ENCODE measurements at places on chromosomes 2 and 18.
A peak's percentile ranks its signal among the peaks of the same experiment; 100 is the strongest.

DNA sequence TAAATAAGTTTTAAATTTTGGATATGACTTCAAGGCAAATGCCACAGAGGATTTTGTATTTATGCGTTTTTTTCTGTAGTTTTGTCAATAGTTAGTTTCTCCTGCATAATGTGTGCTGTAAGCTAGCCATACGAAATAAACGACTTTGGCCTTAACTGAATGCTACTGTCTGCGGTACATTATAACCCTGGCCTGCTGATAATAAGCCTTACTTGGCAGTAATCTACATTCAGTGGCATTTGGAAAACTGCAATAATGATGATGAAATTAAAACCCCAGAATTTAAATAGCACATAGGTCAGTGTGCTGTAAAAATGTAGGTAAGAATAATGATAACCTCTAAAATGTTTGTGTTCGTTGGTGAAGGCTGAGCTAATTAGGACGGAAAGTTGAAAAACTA, 88.8 kb downstream of the LRP1B start:
- no peak for DNase-seq

DNA sequence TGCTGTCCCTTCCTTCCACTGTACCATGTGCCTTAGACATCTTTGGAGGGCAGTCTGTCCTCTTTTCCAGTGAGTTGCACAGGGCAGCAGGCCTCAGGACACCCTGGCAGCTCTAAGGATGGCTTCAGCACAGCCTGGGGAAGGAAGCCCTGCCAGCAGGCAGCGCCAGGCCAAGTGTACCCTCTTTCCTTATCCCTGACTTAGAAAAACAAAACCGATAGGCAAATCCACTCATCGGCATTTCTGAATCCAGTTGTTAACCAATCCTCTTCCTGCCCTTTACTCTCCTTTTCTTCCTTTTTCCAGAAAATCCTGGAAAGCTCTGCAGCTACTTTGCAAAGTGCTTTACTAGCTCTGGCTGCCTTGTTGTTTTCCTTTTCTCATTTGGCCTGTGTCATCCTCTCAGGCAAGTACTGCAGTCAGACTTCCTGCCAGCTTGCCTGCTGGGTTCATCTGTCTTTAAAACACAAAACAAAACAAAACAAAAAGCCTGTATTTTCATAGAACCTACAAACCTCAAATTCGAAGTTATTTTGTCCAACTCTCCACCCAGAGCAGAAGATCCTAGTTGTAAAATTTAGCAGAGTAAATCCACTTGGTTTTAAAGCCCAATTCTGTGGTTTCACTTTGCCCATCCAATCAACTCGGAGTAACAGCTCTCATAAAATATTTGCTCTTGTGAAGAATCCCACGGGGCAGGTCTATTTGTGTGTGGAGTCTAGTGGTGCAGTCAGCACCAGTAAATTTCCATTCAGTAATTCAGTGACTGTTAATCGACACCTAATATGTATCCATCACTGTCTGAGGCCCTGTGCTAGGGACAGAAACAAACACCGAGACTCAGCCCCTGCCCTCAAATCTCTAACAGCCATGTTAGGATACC, 45.2 kb downstream of the PCBP1 start:
- no peak for DNase-seq

DNA sequence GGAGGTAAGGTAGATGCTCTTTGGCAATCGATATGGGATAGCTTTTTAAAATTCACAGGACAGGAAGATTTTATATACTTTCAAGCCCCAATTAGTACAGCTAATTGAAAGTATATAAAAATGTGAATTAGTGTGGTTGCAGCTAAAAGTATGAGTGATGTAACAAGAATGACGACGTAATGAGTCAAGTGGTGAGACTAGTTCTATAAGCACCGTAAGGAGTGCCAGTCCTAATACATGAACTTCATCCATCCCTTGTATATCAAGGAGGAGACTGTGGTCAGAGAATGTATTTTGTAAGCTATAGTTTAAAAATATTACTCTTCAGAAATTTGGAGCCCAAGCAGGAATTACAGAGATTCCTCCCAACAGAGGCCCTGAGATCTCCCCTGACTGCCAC, 25.8 kb downstream of the DNAJC27 start:
- DNase-seq: no peak

DNA sequence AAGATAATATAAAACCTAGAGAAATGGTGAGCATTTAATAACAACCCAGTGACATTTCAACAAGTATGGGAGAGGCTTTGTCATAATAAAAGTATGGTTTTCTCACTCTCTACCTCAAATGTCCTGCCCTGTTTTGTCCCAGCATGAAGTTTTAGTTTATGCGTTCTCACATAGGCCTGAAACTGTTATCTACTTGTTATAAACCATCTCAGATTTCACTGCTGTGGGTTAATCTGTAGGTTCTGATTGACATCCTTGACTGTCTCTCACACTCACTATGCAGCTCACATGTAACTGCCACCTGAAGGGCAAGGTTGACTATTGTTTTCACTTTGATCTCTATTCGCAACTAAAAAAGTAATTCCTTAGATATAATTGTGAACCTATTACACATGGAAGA, 44.9 kb downstream of the ZEB2 start:
- no peak for DNase-seq

DNA sequence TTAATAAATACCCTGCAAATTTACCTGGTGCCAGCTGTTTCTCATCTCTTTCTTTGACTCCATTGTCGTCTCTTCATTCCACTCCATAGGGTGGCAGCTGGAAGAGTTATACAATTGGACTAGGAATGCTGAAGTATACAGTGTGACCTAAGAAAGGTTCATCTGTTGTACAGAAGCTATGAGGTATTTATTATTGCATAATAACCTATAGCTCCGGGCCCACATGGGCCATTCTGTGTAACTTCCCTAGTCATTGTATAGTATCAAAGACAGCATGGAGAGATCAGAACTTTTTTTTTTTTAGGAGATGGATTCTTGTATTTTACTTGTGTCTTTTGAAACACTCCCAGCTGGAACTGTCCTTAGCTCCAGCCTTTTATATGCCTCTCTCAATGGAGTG, 26.2 kb downstream of the BMP10 start:
- DNase-seq: no peak

- DNase-seq: no peak
Measured at GRCh38 chr2:72833084-72833714, 7.4 kb upstream of the EXOC6B start.

GRCh38 chr2:66851449-66851872, 416.5 kb downstream of the MEIS1 start:
- no peak for DNase-seq

DNA sequence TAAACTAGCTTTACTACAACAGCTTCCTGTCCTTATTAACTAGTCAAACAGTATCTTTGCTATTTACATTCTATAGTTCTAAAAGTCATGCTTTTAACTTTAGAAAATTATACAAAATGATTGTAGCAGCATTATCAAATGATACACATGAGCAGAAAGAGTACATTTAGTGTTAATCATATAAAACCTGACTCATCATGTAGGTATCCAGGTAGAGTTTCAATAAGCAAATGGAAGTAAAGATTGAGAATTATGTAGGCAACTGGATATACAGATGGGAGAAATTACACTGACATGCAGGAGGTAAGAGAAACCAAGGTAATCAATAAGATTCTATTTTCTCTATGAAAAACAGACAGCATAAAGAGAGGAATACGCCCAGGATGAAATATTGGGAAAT, 33.8 kb downstream of the TRIP12 start:
- no peak for DNase-seq

- no peak for DNase-seq
Measured at GRCh38 chr18:8930990-8931616, 171.4 kb upstream of the NDUFV2 start.

GRCh38 chr2:237859082-237859433, 365 bp upstream of the RAMP1 start:
- no peak for DNase-seq

GRCh38 chr18:55078303-55078932, 119.2 kb upstream of the CCDC68 start:
- DNase-seq: no peak

GRCh38 chr2:161418715-161419637, 2.9 kb downstream of the TBR1 start:
- DNase-seq: no peak

DNA sequence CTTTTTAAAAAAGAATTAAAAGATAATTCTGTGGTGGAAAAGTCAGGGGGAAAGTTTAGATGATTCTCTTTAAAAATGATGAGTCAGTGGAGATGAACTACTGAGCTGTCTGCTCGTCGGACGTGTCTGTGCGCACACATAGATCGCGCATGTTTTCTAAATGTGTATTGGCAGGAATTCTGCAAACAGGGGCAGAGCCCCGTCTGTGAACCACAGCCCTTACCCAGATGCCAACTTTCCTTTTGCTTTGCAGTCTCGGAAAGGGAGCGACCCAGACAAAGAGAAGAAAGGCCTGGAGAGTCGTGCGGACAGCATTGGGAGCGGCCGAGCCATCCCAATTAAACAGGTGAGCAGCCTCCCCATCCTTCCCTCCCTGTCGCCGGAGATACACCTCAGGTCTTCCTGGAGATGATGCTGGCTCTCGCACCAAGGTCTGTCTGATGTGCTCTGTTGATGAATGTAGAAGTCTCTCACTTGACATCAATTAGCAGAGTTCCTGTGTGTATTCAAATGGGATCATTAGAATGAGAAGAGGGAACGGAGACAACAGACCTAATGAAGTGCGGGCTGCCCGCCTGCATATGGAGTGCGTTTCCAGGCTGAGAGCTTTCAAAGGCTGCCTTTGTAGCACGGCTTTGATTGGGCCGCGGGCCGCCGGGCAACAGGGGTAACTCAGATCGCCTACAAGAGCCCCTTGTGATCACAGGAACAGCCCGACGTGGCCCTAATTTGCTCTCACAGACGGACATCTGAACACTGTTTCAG, 313.3 kb downstream of the AGAP1 start:
- DNase-seq: no peak

GRCh38 chr2:174161490-174161889, 86.8 kb downstream of the OLA1 start:
- DNase-seq: no peak

DNA sequence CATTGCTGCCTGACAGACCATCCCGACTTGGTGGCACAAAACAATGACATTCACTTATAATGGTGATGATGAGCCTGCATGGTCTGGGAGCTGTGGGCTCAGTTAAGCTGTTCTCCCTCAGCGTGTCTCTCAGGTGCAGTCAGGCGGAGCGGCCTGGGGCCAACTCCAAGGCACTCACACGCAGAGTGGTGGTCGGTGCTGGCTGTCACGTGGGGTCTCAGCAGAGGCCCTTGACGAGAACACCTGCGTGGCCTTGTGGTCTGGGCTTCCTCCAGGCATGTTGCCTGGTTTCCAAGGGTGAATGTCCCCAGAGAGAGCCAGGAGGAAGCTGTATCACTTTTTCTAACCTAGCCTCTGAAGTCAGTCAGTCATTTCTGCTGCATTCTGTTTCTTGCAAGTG, 29.8 kb downstream of the ARMC9 start:
- DNase-seq: no peak

DNA sequence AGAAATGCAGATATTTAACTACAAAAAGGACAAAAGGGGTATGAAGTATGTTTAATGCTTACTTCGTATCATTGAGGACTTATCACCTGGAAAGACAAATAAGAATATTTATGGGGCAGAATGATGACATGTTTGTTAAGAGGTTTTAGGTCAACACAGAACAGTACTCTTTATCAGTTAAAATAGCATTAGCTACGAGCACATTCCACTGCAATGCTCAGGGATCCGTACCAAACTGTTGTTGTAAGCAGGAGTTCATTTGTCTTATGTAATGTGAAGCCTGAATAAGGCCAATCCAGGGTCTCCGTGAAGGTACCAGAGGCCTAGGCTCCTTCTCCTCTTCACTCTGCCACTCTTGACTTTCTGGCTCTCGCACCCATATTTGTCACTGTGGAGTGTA, 465.7 kb upstream of the NRP2 start:
- DNase-seq: no peak

DNA sequence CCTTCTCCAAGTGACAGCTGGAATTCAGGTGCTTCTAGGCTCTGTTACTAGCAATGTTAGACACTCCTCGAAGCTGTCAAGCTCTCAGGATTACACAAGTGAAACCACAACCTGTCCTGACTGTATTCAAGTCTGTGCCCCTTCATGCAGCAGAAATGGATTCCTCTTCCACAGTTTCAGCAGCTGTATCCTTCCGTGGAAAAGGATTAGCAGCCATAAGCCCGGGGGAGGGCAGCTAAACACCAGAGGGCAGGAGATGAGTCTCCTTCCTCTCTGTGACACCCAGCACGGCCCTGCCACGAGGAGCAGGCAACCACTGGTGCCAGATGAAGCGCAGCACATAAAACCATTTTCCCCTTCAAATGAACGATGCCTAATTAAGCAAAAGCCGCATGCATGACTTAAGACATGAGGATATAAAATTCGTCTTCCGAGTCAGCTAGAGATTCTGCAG, 1.2 kb downstream of the ST3GAL5 start:
- DNase-seq: peak; percentile 10

DNA sequence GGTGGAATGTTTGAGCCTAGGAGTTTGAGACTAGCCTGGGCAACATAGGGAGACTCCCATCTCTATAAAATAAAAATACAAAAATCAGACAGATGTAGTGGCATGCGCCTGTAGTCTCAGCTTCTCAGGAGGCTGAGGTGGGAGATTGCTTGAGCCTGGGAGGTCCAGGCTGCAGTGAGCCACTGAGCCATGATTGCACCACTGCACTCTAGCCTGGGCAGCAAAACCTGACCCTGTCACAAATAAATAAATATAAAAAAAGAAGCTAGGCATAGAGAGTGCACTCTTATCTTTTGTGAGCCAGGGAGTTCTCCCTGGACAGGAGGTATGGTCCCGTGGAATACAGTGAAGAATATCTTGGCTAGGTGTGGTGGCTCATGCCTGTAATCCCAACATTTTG, 11.0 kb upstream of the KYNU start:
- DNase-seq: no peak

DNA sequence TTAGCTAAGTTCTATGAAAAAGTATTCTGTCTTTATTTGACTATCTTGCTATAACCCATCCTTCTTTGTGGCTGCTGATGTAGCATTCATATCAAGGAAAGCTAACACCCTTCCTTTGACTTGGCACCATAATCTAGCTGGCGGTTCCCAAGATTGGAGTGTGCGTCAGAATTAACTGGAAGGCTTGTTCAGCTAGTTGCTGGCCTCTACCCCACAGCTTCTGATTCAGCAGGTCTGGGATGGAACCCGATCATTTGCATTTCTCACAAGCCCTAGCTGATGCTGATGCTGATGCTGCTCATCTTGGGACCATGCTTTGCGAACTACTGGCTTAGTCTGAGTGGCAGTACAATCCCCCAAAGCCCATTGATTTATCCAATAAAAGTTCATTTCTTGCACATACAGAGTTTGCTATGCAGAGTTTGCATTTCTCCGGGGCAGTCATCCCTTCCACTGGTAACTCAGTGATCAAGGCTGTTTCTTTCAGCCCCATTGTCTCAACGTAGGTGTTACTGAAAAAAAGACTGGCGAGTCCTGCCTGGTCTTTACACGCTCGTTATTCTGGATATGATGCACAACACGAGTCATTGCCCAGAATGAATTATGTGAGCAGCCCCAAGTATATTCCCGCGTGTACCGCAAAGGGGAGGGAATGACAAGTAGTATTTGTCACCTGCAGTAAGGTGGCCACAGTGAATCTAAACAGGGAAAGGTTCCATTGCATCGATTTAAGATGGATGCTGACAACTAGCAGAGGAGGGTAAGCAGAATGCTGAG, 96.5 kb downstream of the ZNF532 start:
- DNase-seq: no peak
